Urinary bladder (tissue), 4 donors: ENCODE measurements at places on chromosomes 2 and 18. TPM values are rescaled to one million over a fixed set of nuclear protein-coding genes. Genes with fewer than 3 reads are reported as not detected.

DNA sequence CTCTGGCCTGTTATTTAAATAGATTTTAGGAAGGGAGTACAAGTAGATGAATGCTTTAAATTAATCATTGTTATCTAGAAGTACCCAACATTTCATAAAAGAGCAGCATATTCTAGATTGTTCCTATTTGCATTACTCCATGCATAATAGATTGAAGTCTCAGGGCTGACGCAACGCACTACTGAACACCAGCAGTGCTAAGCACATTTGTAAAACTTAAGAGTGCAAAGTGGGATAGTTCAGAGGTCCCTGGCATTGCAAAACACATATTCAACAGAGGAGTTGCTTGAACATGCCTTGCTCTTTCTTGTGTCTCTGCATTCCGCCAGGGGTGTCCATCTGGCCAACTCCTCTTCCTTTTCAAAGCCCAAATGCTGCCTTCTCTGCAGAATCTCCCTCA is 22.3 kb downstream of the CDKL4 start:
- no peak for DNase-seq

- no peak for DNase-seq
Measured at GRCh38 chr2:17579605-17580318, 39.3 kb downstream of the VSNL1 start.

DNA sequence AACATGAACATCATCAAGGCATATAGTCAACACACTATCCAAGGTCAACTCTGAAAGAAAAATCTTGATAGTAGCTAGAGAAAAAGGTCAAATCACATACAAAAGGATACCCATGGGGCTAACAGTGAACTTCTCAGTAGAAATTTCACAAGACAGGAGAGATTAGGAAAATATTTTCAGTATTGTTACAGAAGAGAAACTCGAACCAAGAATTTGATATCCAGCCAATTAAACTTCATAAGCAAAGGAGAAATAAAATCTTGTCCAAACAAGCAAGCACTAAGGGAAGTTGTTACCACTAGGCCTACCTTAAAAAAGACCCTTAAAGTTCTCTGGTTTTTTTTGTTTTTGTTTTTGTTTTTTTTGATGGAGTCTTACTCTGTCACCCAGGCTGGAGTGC is 242.5 kb downstream of the EXOC6B start:
- DNase-seq, result no peak

- no peak for DNase-seq
Measured at GRCh38 chr2:235551965-235552364, 58.1 kb downstream of the AGAP1 start.

GRCh38 chr2:173969886-173970285 is 4.7 kb upstream of the SP3 start:
- no peak for DNase-seq

DNA sequence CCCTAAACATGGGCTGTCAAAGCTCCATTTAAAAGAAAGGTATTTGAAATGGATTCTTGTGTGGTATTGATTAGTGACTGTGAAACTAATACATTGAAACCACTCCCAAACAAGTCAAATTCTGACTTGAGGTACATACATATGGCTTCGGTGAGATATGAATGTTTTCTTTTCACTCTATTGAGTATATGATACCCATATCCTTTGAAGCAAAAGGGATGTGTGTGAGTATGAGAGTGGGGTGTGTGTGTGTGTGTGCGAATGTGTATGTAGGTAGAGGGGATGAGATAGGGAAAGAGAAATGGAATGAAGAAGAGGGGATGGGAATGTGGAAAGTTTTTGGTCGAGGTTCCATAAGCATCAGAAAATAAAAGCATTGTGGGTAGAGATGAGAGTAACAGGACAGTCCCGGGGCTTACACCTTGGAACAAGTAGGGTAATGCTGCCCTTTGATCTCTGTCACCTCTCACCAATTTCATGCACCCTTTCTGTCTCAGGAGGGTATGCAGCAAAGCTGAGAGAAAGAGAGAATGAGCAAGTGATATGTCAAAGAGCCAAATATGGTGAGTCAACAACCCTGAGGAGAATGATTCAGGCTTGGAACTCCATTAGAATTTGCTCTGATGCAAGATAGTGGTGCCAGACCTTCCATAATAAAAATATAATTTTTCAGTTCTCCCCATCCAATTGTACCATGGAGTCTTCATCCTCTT is 64.0 kb upstream of the ZEB2 start:
- no peak for DNase-seq

DNA sequence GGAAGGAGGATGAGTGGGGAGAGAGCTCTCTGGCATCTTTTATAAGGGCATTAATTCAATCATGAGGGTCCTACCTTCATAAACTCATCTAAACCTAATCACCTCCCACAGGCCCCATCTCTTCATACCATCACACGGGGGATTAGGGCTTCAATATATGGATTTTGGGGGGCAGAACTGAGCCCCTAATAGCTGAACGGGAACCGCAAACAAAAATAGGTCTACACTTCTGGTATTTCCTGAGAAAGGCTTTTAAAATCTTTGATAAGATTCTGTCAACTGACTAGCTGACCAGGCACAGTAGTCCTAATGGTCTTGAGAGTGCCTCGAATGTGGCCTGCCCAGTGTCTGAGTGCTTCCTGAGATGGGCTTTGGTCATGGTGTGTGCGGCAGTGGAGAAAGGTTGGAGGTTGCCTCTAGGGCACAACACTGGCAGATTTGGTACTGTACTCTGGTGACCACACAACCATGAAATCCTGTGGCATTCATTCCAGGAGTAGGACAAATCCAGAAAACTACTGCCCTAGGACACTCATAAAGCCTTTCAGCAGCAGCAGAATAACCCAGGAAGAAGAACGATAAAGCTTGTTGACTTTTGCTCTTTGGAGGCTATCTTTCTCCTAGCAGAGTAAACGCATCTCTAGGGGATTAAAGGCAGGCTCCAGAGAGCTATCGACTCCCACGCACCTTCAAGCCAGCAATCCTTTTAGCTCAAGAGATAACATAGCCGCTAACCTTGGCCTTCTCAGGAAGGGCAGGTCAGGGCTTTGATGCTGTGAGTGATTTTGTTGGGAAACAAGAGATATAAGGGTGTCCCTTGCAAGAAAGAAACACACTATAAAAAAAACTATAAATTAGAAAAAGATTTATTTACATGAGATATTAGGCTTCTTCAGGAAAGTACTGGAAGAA is 12.3 kb upstream of the APOB start:
- DNase-seq, result no peak

- DNase-seq, result no peak
Measured at GRCh38 chr2:126753501-126754212, 97.7 kb downstream of the GYPC start.

- no peak for DNase-seq
Measured at GRCh38 chr2:179195141-179195540, 69.5 kb downstream of the SESTD1 start.

LRRC30 gene
- total RNA-seq, result 0.32 TPM

DNA sequence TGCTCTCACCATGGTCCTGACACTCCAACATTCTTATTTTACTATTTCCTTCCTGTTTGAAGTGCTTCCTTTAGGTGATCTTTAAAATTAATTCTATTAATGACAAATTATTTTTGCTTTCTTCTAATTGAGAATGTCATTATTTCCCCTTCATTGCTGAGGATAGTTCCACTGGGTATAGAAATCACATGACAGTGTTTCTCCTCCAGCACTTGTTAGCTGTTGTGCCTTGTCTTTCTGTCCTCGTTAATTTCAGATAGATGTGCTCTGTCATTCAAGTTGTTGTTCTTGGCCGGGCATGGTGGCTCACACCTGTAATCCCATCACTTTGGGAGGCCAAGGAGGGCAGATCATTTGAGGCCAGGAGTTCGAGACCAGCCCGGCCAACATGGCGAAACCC is 321.0 kb upstream of the RAB6C start:
- no peak for DNase-seq

GRCh38 chr2:18265614-18266586 is 294.6 kb downstream of the RDH14 start:
- no peak for DNase-seq

FAM110C gene
- 10.8 TPM for total RNA-seq

NRP2 gene
- total RNA-seq, result 101 TPM

DSC2 gene
- total RNA-seq, result 7.1 TPM

CAPN14 gene
- 0.42 TPM for total RNA-seq

DNA sequence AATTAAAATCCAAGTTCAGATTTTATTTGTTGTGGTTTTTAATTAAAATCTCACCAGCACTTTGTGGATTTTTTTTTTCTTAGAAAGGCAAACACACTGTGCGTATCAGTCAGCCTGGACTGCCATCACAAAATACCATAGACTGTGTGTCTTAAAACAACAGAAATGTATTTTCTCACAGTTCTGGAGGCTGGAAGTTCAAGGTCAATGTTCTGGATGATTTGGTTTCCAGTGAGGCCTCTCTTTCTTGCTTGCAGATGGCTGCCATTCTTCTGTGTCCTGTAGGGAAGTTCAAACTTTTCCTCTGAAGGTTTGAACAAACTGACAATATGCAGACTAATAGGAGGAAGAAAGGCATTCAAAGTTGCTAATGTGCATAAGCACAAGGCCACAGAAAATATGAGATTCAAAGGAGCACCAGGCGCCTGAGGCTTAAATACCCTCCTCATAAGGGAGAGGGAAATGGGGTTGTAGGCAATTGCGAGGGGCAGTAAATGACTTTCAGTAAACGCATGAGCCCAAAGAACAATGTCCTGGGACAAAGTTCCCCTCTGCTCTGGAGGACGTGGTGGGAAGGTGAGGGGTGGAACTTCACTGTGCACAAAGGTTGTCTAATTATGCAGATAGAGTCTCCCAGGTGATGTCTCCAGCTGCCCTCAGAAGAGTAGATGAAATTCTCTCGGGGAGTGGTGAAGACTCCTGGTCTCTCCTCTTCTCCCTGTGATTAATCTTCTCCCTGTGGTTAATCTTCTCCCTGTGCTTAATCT is 26.5 kb upstream of the KCNF1 start:
- DNase-seq, result no peak

DNA sequence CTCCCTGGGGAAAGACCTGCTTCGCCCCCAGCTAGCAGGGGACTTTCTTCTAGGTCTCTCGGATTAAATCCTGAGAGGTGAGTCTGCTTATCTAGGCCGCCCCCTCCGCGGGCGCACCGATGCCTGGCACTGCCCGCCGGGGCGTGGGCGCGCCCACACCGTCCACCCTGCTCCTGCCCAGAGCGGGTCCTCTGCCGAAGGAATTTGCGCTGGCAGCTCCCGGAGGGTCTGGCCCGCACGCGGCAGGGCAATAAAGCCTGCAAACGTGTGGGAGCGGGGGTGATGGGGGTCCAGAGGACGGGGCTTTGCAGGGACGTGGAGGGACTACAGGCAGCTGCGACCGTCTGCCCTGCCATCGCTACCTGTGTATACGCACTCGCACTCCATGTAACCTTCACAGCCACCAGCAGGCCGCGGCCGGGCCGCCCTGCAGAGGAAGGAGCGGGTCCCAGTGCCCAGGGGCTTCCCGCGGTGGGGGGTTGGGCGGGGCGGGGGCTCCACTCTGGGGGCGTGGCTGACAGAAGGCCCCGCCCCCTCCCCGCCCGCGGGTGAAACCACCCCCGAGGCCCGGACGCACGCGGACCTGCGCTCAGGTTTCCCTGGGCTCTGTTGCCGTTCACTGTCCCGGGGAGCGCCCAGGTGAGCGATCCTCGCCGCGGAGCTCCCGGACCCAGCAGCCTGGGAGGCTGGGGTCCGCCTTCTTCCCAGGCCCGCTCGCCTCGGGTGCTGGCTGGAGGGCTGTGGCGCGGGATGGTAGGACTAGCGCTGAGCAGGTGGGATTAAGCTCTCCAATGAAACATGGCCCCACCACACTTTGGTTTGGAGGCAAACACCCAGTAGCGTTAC is 174.5 kb upstream of the HS6ST1 start:
- no peak for DNase-seq

DNA sequence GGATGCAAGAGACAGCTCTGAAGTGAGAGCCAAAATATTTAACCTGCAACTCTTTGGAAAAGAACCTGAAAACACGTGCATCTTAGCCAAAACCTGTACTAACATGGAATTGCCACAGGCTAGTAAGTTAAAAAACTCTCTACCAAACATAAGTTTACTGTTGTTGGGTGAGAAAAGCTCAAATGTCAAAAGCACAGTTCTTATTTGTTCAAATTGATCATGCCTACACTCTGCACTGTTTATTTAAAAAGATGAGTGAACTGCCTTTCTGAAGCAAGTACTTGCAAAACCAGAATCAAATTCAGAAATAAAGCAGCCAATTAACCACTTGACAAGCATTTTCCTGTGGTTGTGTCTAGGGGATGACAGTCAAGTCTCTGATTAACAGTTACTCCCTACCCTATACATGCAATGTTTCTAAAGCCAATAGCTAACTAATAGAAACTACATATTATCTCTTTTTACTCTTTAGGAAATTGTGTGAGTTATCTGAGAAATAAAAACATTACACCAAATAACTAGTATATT is 5.6 kb downstream of the IKZF2 start:
- DNase-seq, result no peak

DNA sequence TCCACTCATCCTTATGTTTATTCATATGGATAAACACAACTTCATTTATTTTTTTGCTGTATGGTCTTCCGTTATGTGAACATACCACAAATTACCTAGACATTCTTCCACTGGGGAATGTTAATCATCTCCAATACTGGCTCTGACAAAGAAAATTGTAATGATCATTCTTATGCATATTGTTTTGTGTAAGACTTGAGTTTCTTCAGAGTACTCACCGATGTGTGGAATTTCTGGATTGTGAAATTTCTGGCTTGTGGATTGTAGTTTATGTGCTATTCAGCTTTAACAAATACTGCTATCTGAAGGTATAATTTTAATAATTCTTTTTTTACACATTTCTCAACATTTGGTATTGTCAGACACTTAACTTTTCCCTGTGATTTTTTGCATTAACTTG is 212.2 kb upstream of the THUMPD2 start:
- DNase-seq, result no peak

LRP1B gene
- 13.3 TPM for total RNA-seq
